Left lobe of liver (tissue), 2 donors: ENCODE measurements at places on chromosomes 5 and 9.

- no peak for DNase-seq
Measured at GRCh38 chr9:91445135-91445534, 21.5 kb upstream of the NFIL3 start.

- DNase-seq, result no peak
Measured at GRCh38 chr5:56680731-56681130, 134.6 kb upstream of the MAP3K1 start.

DNA sequence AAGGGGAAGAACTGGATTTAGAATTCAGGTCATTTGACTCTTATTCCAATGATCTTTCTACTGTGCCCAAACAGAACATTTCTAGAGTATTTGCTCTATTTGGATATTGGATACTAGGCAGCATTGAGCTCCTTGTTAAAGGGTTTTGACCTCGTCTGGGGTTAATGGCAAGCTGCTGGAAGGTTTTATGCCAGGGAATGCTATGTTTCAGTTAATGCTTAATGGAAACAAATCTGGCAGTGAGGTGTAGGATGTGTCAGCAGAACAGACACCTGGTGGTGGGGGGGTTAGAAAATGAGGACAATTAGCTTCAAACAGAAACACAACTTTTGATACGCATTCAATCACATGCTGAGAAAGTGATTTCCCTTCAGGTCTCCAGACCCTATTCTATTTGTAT, 51.5 kb downstream of the AGXT2 start:
- no peak for DNase-seq

GRCh38 chr5:94754824-94755223, 136.4 kb downstream of the SLF1 start:
- DNase-seq, result no peak

DNA sequence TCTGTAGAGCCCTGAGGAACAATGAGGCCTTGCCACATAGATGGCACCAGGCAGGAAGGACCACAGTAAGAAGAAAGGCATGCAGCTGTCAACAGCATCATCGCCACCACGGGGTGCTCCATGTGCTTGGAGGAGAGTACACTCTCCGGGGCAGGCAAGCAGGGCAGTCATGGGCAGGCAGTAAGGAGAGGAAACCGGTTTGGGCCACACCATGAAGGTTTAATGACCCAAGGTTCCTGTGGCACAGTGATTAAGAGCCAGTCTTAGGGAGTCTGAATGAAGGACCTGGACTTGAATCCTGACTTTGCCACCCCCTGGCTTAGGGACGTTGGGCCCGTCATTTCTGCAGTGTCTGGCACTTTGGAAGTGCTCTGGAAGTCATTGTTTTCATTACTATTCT, 80.6 kb upstream of the ZBTB43 start:
- DNase-seq, result peak; percentile 38

GRCh38 chr9:99135456-99135855, 30.5 kb downstream of the TGFBR1 start:
- DNase-seq, result no peak

- DNase-seq, result no peak
Measured at GRCh38 chr5:151660616-151661495, 25.9 kb downstream of the SPARC start.

DNA sequence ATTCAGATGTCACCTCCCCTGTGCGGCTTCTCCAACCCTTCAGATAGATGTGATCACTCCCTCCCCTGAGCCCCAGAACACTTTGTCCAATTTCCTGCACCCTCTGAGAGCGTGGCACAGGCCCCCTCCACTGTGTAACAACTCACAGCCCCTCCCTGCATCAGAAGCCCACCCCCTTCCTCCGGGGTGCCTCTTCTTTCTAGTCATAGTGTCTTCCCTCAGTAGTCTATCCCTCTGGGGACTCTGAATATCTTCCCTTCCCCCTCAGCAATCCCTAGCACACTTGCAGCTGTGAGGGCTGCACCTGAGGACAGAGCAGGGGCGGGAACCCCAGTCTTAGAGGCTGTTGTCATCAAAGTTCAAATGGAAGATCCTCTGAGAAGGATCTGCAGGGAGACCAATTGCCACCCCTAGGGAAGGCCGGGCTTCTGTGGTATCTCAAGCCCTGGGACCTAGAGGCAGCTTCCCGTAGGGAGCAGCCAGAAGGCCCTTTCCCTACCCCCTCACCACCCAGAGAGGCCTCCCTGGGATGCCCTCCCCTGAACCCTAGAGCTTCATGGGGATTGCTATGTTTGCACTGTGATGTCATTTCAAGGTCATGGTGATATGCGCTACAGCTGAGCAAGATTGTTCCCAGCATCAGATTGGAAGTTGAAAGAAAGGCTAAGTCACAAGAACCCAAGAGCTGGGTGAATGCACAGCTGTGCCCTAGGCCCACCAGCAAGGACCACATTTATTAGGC, 70.7 kb downstream of the THBS4 start:
- no peak for DNase-seq

DNA sequence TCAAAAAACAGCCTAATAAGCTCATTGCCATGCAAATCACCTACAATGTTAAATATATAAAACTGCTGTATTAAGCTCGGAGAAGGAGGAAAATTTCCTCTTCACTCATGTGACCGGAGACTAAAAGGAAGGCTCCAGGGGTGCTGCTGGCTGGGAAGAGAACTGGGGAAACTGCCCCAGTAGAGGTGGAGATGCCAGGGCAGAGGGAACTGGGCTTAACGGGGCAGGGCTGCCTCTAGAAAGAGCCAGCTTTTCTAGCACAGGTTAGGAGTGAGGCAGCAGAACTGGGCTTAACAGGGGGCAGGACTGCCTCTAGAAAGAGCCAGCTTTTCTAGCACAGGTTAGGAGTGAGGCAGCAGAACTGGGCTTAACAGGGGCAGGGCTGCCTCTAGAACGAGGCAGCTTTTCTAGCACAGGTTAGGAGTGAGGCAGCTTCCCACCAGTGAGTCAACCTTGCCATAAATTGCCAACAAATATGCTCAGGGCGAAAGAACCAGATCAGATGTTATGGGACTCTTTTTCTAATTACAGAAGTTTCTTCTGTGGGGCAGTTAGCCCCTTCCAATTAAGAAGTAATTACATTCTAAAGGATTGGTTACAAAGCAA, 115.3 kb downstream of the FANCC start:
- DNase-seq, result no peak

DNA sequence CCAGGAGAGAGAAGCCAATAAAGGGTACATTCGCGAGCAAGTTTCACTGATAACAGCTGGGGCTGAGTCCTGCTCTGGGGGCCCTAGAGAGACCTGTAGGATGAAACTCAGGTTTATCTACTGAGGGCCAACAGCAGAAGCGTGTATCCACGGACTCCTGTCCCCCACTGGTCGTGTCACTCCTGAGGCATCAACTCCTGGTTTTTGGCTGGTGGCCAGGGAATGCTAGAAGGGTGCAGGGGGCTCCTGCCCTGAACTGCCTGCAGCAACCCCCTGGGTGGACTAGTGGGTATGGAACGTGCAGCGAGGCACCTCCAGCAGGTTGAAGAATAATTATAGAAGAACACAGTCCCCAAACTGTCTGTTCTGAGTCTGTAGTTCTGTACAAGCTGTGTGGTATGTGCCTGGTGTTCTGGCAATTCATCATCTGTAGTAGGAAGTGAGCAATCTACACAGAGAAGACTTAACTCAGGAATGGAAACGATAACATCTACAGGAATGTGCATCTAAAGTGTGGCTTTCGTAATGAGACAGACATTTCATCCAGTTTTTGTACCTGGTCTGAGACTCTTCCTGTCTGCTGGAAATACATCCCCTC, 64.5 kb upstream of the GNA14 start:
- no peak for DNase-seq

DNA sequence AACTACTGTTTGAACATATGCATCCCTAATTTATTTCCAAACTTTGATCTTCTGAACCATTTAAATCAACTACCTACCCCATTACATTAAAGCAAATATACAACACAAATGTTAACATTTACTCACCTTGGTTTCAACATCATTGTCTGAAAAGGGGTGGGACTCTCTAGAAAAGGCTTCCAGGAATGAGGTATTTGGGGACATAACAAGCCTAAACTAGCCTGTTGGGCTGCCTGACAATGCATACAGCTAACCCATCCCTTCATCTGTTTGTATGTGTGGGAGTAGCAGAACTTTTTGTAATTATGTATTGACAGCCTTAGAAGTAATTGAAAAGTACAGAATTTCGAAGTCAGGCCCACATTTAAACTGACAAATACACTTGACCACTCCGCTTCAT, 2225.9 kb upstream of the C9orf72 start:
- no peak for DNase-seq

DNA sequence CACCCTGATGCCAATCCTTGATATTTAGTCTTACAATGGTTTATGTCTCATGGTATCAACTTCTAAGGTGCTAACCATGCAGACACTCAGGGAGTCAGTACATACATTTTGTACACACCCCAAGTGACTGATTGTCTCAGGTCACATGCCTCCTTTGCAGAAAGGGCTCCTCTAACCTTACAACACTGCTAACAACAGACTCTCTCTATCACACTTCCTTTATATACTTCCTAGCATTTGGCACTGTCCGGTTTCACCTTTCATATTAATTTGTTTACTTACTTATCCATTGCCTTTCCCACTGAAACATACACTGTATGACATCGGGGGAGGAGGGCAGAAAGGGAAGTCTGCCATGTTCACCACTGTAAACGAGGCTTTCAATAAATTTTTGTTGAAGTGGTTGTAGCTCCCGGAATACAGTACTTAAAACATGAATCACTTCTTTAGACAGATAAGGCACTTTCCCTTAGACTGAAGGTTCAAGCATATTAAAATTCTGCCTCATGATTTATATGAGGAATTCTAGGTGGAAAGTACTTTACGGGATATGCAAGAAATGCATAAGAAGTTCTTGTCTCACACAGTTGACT, 20.6 kb downstream of the EMB start:
- no peak for DNase-seq

GRCh38 chr5:139660923-139661814, 13.0 kb downstream of the CXXC5 start:
- no peak for DNase-seq

DNA sequence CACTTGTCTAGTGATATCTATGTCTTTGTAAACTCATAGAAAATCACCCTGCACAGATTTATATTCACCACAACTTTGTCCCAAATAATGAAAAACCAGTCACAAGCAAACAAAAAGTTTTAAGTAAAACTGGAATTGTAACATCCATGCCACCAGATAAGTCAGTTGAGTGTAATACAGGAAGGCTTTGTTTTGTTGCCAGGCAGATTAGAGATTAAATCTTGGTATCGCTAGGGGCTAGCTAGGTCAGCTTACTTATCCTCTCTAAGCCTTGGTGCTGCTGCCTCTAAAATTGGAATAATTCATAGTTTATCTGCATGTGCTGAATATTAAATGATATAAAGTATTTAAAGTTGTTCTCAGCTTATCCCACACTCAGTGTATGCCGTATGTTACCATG, 1062.5 kb downstream of the CDH9 start:
- no peak for DNase-seq

GRCh38 chr9:34899535-34900158, 58.4 kb upstream of the PHF24 start:
- peak; percentile 79 for DNase-seq

GRCh38 chr9:87108661-87109060, 161.4 kb upstream of the GAS1 start:
- DNase-seq, result no peak

GRCh38 chr5:139794067-139794846, 1.4 kb upstream of the PSD2 start:
- no peak for DNase-seq

GRCh38 chr5:60076746-60077145, 183.2 kb upstream of the PDE4D start:
- no peak for DNase-seq

- no peak for DNase-seq
Measured at GRCh38 chr5:9905661-9906060, 275.5 kb upstream of the TAS2R1 start.

- no peak for DNase-seq
Measured at GRCh38 chr5:6510132-6510531, 61.5 kb downstream of the UBE2QL1 start.

DNA sequence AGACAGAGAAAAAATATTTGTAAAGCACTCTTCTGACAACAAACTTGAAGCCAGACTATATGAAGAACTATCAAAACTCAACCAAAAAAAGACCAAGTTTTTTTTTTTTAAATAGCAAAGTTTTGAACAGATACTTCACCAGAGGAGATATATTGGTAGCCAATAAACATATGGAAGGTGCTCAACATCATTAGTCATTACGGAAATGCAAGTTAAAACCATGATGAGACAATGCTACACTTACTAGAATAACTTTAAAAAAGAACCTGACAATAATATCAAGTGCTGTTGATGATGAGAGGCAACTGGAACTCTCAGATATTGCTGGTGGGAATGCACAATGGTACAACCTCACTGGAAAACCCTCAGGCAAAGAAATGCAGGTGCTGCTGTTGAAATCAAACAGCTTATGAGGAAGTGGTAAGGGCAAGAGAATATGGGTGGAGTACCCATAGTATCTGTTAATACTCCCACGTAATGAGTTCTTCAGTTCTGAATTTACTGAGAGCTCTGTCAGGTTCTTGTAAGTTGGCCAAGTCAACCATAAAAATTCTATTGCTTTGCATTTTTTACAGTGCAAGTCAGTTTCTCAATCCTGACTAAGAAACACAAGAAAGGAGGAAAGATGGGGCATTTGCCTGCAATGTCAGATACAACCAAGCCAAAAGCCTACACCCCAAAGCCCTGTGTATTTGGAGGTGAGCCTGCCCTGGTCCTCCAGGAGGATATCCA, 87.3 kb upstream of the GNAQ start:
- no peak for DNase-seq

DNA sequence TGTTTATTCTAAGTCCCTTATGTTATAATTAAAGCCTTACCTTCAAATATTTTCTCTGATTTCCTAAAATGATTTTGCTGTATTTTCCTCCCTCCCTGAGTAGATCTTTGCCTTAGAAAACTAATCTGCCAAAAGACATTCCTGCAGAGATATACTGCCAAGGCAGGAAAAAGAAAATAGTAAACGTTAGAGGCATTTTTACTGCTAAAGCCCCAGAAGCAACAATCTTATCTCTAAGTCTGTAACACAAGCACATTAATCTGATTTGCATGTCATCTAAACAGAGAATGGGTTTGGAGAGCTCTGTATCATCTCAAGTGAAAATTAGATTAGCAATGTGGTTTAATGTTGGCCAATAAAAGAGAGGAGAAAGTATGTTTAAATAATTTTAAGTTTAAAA, 847.7 kb downstream of the MAT2B start:
- DNase-seq, result no peak

DNA sequence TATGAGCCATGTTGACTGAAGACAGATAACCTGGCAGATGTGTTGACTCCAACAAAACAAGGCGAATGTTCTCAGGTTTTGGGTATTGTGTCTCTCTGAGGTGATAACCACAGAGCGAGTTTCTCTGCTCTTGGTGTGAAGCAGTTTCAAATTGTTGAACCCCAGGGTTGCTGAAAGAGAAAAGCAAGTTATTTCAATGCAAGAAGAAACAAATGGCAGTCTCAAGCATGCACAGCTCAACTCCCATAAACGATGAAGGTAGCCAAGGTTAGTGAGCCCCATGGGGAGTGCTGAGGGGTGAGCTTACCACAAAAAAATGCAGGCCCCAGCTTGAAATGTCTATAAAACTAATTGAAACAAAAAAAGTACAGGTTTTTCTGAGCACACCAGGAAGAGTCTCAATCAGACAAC, 220.8 kb upstream of the DAPK1 start:
- DNase-seq, result no peak

GRCh38 chr5:37807621-37808301, 32.1 kb downstream of the GDNF start:
- DNase-seq, result no peak
